Suprapubic skin (tissue), 4 donors: ENCODE measurements at places on chromosomes 2 and 18. TPM values are rescaled to one million over a fixed set of nuclear protein-coding genes. Genes with fewer than 3 reads are reported as not detected.

The CNNM3 gene
- total RNA-seq = 12.6 TPM

DNA sequence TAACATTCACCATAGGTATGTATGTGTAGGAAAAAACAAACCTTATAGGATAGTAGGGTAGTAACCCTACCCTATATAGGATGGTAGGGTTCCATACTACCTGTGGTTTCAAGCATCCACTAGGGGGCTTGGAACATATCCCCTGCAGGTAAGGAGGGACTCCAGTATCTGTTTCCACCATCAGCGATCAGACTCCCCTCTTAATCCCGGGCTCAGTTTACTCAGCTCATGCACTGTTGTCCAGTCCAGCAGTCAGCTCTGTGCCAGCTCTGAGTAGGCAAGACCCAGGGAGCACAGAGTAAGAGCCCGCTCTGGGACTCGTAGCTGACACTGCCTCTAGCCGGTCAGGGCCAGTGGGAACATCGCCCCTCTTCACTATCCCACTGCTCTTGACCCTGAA lies 61.7 kb downstream of the MEX3C start:
- no peak overlapping the region for H3K4me3 ChIP-seq
- no peak overlapping the region for H3K27ac ChIP-seq
- DNase-seq = no peak
- no peaks in the 10 kb centered on the region for H3K27me3 ChIP-seq

GRCh38 chr2:240413813-240414429 lies 21.5 kb upstream of the GPC1 start:
- H3K36me3 ChIP-seq = no peaks in the 10 kb centered on the region
- H3K4me1 ChIP-seq = no peaks in the 10 kb centered on the region
- H3K27ac ChIP-seq = no peak overlapping the region
- peak; percentile 34 for DNase-seq
- no peak overlapping the region for H3K4me3 ChIP-seq

DNA sequence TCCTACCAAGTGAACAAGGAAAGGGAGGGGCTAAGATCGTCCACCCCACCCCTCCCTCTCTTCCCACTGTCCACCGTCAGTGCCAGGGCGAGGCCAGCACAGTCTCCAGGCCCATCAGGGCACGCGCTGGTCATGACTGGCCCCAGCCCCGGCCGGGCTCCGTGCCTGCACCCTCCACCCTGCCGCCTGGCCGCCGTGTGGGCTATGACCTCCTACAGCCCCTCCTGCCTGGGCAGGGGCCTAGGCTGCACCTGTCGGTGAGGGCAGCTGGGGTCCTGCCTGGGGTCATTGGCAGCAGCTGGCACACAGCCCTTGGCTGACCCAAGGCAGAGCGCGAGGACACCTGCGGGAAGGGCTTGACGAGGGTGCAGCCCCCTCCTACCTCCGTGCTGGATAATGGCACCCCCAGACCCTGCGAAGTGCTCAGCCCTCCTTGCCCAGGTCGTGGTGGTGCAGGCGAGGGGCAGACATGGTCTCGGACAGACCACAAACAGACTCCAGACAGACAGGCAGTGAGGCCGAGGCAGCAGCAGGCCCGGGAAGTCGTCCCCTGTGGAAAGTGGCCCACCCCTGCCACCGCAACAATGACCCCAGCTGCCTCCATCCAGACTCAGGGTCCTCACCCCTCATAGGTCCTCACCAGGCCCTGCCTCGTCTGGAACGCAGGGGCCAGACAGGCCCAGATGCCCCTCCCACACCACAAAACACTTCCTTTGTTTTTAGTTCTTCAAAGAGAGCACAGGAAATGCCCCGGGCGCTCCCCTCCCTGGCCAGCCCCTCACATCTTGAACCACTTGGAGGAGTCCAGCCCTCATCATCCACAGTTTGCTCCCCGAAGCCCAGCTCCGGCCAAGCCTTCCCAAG lies 43.1 kb upstream of the GPC1 start:
- no peaks in the 10 kb centered on the region for H3K27me3 ChIP-seq
- H3K4me3 ChIP-seq = no peak overlapping the region
- H3K36me3 ChIP-seq = no peaks in the 10 kb centered on the region
- peaks cover 15% of the 10 kb centered on the region for H3K4me1 ChIP-seq

GRCh38 chr2:218392459-218392858 lies 7.2 kb upstream of the CTDSP1 start:
- no peak overlapping the region for H3K27ac ChIP-seq
- peaks cover 24% of the 10 kb centered on the region for H3K4me1 ChIP-seq
- H3K36me3 ChIP-seq = no peaks in the 10 kb centered on the region

DNA sequence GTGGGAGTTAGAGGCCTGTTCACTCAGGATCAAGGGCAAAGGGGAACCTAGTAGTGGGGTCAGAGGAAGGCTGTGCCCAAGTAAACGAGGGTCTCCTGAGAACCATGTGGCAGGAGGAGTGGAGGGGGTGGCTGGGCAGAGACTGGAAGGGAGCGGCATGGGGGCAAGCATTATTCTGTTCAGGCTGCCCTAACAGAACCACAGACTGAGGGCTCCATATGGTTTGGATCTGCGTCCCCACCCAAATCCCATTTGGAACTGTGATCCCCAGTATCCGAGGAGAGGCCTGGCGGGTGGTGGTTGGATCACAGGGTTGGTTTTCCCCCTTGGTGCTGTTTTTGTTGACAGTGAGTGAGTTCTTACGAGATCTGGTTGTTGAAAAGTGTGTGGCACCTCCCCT lies 287.0 kb downstream of the PHLPP1 start:
- H3K4me1 ChIP-seq = peaks cover 8% of the 10 kb centered on the region
- H3K36me3 ChIP-seq = no peaks in the 10 kb centered on the region
- H3K27ac ChIP-seq = no peak overlapping the region
- no peak for DNase-seq
- H3K27me3 ChIP-seq = no peaks in the 10 kb centered on the region
- no peak overlapping the region for H3K4me3 ChIP-seq
